ENCODE measurements at places on chromosomes 11 and 22. TPM values are rescaled to one million over a fixed set of nuclear protein-coding genes. Genes with fewer than 3 reads are reported as not detected.

DNA sequence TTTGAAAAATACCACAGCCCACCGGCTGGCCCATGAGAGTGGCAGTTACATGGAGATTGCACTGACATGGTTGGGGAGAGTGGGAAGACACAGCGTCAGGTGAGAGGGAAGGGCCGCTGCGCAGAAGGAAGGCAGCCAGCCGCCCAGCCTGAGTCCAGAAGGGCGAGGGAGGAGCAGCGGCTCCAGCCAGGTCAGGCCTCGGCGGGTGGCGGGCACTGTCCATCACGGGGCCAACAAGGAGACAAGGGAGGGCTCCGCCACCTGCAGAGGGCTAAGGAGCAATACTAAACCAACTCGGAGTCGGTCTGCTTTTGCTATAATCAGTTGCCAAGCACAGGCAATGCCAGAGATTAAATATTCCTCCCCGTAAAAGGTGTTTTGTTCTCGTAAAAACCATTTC, 384.5 kb downstream of the TBC1D22A start:
- no peak for DNase-seq

GRCh38 chr11:33162831-33163230, 1.6 kb upstream of the CSTF3 start:
- DNase-seq, result no peak

DNA sequence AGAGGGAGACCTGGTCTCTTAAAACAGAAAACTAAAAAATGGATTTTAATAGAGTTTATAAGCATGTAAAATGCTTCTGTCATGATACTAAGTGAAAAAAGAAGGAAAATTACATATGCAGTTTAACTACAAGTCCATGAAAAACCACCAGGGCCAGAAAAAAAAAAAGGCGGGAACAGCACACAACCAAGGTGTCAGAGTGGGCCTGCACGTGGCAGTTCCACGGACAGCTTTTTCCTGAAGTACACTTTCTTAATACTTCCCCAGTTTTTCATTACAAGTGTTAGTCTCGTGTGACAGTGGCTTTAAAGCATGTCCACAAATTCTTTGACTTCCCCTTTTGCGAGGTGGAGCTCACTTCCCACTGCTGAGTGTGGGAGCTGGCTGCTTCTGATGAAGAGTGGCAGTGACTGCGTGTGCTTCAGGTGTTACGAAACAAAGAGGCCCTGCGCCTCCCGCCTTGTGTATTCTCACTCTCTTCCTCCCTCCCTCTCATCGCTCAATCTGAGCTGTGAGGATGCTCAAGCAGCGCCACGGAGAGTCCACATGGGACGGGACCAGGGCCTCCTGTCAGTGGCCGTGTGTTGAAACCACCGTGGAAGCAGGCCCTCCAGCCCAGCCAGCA, 16.4 kb downstream of the PPM1F start:
- no peak for DNase-seq

DNA sequence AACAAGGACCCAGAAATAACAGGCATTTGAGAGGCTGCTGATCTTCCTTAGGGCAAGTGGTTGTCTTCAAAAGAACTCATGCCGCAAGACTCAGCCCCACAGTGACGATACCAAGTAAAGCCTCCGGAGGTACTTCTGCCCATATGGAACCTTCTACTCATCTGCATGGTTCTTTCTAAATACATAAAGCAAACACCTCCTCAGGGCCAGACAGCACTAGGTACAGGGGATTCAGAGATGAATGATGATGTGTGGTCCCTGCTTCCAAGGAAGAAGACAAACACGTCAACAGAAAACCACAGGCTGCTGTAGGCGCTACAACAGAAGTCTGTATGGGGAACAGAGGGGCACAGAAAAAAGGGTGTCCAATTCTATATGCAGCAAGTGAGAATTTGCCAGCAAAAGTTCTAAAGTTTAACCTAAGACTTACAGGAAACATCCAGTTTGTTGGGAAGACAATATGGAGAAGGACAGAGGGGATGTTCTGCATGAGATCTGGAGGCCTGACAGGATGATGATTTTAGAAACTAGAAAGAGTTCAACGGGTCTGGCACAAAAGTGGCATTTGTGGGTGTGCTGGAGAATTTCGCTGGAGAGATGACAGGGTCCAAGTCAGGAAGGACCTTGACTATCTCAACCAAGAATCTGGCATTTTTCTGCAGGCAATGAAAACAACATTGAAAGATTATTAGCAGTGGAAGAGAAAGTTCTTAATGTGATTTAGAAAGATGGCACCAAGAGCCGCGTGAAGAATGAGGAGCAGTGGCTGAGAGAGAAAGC, 23.7 kb downstream of the JAML start:
- DNase-seq, result no peak

GRCh38 chr11:88531831-88532230, 194.3 kb upstream of the CTSC start:
- no peak for DNase-seq

GRCh38 chr11:76185931-76186401, 20.3 kb downstream of the WNT11 start:
- DNase-seq, result no peak

GRCh38 chr11:71151561-71151960, 100.8 kb downstream of the SHANK2 start:
- no peak for DNase-seq

- DNase-seq, result no peak
Observed at GRCh38 chr22:45726081-45726480, 54.4 kb downstream of the ATXN10 start.

GRCh38 chr11:25068451-25068850, 571.6 kb downstream of the LUZP2 start:
- DNase-seq, result no peak

GRCh38 chr11:8707541-8708191, 25.1 kb downstream of the RPL27A start:
- no peak for DNase-seq

DNA sequence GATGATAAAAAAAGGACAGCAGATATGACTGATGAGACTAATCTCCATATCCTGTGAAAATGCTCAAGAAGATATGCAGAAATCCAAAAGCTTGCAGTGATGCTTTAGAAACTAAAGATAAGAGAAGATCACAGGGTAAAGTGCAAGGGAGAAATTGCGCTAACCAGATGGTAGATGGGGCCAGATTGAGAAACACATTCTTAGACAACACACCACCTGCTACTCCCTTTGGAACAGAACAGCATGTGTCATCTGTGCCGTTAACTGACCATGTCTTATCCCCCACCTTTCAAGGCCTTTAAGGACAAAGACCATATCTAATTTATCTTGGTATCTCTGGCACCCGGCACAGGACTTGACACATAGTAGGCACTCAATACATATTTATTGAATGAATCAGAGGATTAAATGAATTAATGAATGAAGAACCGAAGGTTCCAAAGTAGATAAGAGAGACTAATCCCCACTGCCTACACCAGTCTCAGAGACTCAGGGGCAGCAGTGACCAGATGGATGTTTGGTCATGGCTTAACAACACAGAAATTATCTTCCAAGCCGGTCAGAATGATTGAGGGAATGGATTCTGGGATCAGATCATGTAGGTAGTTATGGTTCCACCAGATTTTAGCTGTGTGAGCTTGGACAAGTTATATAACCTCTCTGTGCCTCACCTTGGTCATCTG, 12.3 kb upstream of the P2RY2 start:
- no peak for DNase-seq

DNA sequence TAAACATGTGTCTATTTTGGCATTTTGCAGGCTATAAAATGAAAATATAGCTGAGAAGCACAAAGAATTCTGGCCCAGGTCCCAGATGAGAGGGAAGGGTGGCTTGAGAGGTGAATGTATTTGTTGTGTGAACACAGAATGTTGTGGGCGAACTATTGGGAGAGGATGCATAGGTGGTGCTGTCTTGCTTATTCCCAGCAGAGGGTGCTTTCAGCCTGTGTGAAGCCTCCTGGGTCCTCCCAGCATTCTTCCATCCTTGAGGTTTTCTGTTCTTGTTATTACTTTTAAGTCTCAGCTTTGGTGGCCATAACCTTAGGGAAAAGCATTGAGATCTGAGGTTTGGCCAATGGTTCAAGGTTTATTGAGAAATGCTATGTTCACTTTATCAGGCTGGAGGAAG, 108.7 kb upstream of the SNX19 start:
- DNase-seq, result peak; percentile 35

DNA sequence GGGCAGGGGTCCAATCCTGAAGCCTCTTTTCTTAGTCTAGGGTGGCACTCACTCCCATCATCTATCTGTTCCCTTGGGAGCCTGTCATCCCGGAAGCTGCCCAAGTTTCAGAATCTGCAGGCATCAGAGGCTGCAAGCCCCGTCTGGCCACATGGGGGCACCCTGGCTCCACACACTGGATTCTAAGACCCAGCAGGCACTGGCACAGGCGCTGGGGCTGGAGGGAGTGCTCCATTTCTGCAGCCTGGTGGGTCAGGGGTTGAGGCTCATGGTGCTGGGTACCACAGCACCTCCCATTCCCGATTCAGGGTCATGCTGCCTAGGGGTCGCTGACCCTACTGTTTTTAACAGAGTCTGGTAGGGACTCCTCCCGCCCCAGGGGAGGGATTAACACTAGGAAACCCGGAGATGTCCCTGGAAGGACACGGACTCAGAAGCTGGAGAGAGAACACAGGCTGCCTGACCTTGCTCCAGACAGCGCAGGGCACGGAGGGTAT, 243.9 kb upstream of the SYN3 start:
- DNase-seq, result peak; percentile 52

- no peak for DNase-seq
Observed at GRCh38 chr11:2207773-2208621, 36.4 kb upstream of the TH start.

DNA sequence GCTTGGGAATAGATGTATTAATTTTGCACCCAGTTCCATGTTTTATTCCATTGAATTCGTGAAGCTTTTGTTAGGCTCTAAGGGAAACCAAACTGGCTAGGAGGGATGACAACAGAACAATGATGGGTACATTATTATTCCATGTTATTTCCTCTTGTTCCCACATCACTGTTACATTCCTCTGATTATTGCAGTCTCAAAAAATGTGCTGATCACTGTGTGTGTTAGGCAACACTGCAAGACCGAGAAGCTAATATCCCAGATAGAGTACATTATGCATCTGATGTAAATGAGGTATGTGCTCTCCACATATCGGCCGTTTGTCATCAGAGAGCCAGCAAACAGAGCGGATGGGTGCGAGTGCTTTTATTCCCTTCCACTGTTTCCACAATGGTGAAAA, 327.9 kb downstream of the SOX6 start:
- no peak for DNase-seq

DNA sequence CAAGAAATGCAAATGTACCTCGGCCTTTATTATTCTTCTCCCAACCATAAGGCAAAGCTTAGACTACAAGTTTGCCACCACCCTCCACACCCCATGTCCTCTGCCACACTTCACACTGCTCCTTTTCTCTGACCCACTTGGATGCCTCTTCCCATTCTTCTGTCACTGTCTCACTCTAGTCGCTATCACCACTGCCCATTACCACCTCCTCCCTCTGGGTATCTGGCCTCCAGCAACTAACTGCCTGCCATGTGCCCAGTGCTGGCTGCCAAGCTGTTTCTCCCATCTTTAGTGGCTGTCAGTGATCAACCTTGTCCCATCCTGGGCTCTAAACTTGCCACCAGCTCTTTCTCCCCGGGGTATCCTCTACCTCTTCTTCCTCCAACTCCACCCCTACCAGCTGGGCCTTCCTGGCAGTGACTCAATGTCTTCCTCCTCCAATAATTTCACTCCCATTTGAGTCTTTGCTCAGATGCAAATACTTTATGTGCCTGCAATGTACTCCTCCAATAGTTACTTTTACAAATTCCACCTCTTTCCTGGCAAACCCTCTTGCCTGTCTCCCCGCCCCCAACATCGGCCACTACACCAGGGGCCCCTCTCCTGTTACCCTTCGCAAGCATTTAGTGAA, 20.1 kb upstream of the KDM2A start:
- DNase-seq, result no peak

DNA sequence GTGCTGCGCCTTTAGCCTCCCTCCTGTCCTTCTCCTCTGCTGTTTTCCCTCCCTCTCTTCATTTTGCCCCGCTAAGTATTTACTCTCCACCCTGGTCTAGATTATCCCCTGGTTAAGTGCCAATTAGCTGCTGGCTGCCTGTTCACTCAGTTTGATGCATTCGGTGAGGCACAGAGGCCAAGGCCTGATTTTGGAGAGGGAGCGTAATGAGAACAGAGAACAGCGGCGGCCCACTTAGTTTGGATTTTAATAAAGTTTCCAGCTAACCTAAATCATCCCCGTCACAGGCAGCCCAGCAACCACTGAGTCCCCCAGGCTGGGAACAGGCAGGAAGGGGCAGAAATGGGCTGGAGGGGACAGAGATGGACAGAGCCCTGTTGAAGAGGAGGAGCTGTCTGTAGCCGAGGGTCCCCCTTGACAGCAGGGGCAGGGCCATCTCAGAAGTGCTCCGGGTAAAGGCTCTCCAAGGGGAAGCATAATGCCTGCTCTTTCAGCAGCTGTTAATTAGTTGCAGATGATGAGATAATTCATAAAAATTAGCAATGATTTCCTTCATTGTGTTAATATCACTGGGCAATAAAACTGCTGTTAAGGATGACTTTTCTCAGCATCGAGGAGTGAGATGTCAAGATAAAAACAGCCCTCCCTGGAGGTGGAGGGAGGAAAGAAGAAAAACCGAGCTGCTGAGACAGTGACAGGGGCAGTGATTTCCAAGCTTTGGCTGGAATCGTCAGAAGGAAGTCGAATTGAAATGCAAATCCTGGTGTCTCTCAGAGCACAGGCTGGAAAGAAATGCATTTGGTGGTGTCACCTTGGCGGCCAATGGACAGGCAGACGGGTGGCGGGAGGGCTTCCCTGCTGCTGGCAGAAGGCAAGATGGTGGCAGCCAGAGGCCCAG, 170.1 kb downstream of the GRIK4 start:
- DNase-seq, result no peak

- no peak for DNase-seq
Observed at GRCh38 chr11:7495882-7496551, 10.7 kb downstream of the OLFML1 start.

DNA sequence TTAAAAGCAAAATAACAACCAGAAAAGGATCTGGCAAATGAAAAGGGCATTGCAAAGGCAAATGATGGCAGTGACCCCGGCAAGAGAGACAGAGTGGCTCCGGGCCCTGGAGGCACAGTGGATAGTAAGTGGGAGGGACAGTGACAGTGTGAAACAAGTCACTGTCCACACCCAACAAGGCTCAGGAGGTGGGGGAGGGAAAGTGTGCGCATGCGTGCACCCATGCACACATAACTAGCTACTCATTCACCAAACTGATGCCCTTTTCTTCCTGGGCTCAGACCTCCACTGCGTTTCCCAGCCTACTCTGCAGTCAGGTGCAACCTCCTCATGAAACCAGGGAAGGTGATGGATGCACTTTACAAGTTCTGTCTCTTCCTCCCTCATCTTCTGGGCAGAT, 108.4 kb downstream of the SHANK2 start:
- no peak for DNase-seq

GRCh38 chr11:82045748-82046457, 687.8 kb downstream of the FAM181B start:
- DNase-seq, result no peak

- DNase-seq, result no peak
Observed at GRCh38 chr11:47350315-47350714, 2.2 kb downstream of the MYBPC3 start.

- no peak for DNase-seq
Observed at GRCh38 chr11:17244046-17244445, 32.5 kb upstream of the NUCB2 start.

- peak; percentile 19 for DNase-seq
Observed at GRCh38 chr11:77776455-77776854, 44.1 kb downstream of the RSF1 start.

CDC42BPG gene
- 0.13 TPM for total RNA-seq

GGTLC3 gene
- not detected for total RNA-seq

SLC5A12 gene
- total RNA-seq, result not detected

THAP12 gene
- 55.7 TPM for total RNA-seq

TSGA10IP gene
- total RNA-seq, result 0.05 TPM

ARL14EP gene
- 20.3 TPM for total RNA-seq

JHY gene
- 2.1 TPM for total RNA-seq

TMEM191C gene
- total RNA-seq, result 1.1 TPM

ISX gene
- not detected for total RNA-seq

OR8D4 gene
- not detected for total RNA-seq

OTOG gene
- total RNA-seq, result not detected
